MM.1S (cell line): ENCODE measurements at places on chromosomes 4 and X.

GRCh38 chr4:75028196-75028854 is 95.4 kb downstream of the PARM1 start:
- DNase-seq = no peak

GRCh38 chrX:42519666-42520231 is 258.2 kb downstream of the PPP1R2C start:
- no peak for DNase-seq

DNA sequence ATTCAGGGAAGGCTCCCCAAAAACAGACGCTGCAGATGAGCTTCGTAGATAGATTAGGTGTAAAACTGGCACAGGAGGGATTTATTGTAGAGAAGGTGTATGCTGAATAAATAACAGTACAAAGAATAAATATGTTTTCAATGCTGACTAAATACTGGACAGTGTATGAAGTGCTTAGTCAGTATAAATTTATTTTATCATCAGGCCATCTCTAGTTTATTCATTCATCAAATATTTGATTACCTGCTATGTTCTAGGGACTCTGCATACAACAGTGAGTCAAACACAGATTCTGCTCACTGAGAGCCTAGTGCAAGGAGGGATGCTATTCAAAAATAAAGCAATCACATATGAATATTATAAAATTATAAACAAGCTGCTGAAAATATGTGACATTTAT is 63.6 kb upstream of the TSPAN5 start:
- DNase-seq = no peak

- DNase-seq = peak; percentile 53
These were observed 96.2 kb downstream of the UGT8 start for GRCh38 chr4:114694770-114695169.

GRCh38 chr4:144712775-144713174 is 66.8 kb downstream of the HHIP start:
- no peak for DNase-seq

DNA sequence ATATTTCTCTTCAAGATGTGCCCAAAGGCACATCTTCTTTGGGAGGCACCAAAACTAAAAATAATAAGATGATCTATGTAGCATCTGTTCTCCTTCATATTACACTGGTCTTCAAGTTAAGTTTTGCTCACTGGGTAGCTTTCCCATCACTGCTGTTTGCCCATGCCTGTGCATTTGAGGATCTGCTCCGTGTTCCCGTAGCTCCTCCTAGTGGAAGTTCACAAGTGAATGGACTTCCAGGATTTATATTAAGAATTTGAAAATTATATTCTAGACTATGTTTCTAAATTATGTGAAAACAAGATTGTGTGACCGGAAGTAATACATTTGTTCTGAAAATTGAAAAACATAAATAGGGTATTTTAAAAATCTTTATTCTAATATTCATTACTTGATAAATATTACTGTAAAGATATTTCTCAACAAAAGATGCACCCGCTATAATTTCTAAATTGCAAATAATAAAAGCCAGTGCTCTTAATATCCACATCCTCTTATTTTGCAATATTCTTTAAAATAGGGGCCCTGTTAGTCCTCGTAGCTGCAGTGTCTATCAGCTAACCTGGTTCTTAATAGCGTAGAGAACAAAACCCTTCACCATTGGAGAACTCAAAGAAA is 147.7 kb downstream of the RBM46 start:
- no peak for DNase-seq

DNA sequence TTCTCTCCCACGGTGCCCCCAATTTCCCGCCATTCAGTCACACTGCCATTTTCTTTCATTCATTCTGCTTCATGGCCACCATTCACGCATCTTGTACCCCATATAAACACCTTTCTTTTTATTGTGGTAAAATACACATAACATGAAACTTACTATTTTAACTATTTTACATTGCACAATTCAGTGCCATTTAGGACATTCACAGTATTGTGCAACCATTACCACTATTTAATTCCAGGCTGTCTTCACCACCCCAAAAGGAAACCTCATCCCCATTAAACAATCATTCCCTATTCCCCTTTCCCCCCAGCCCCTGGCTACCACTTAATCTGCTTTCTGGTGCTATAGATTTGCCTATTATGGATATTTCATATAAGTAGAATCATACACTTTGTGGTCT is 15.9 kb downstream of the SPACA5 start:
- DNase-seq = no peak

- no peak for DNase-seq
These were observed 3.5 kb upstream of the CDS1 start for GRCh38 chr4:84579403-84579776.

GRCh38 chr4:47837094-47837907 is 566 bp downstream of the CORIN start:
- DNase-seq = no peak
